Activated T-cell treated with anti-CD3 and anti-CD28 coated beads, Interleukin-2, amount 50 U/mL, for 48 hours (primary cell): ENCODE measurements at places on chromosomes 2 and 18.

DNA sequence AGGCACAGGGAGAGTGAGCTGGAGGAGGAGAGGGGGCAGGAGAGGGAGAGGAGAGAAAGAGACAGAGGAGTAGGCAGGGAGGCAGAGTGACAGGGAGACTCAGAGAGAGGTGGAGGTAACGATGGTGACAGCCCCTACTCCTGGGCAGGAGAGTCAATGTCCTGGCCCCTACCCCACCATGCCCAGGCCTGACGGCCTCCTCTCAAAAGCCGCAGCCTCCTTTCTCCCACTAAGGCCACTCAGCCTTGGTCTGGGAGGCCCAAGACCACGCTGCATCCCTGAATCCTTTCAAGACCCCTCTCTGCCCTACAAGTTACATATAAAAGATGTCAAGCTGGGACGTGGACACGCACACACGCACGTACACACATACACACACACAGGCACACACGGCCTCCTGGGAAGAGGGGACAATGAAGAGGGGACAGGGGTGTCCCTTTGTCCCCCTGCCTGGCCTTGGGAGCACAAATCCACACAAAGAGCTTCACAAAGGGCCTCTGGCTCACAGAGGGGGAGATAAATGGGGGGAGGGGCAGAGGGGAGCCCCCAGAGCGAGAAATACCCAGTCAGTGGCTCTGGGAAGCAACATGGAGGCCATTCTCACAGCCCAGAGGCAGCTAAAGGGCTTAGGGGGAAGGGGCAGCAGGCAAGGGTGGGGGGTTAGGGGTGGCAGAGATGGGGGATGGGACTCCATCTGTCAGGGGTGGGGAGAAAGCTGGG lies 19.5 kb upstream of the TNS1 start:
- no peak for DNase-seq

- no peak for DNase-seq
Observed at GRCh38 chr2:48855142-48855541, 99.6 kb upstream of the LHCGR start.

DNA sequence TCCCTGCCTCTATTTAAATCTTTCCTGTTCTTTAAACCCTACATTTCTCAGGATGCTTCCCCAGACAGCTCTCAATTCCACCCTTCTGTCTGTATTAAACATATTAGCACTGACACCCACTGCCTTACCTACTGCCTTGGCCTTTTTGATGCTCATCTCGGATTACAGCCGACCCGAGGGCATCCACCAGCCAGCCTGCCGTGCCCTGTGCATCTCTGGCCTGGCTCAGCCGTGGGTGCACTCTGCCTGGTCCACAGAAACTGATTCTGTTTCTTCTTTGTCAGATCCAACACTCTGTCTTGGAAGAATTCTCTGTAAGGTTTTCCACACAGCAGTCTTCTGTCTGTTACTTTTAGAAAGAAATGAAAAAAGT lies 27.2 kb downstream of the TANC1 start:
- no peak for DNase-seq

GRCh38 chr2:209933499-209934483 lies 68.6 kb upstream of the RPE start:
- no peak for DNase-seq

- no peak for DNase-seq
Observed at GRCh38 chr2:239904496-239904895, 120.6 kb downstream of the NDUFA10 start.

- DNase-seq, result no peak
Observed at GRCh38 chr2:186980787-186981550, 132.0 kb upstream of the ZSWIM2 start.

DNA sequence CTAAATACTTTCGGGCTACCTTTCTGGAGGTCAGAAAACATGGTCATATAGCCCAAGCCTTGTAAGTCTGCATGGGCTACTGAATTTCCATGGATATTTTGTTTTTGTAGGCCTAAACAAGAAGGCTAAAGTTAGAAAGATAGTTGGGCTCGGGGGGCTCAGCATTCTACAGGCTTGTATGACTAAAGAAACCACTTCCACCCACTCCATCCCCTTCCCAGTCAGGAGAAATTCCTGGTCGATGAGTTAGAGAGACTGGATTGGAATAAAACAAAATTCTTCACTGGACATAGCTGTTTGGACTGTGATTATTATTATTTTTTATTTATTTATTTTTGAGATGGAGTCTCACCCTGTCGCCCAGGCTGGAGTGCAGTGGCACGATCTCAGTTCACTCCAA lies 539.4 kb upstream of the TNP1 start:
- DNase-seq, result no peak

DNA sequence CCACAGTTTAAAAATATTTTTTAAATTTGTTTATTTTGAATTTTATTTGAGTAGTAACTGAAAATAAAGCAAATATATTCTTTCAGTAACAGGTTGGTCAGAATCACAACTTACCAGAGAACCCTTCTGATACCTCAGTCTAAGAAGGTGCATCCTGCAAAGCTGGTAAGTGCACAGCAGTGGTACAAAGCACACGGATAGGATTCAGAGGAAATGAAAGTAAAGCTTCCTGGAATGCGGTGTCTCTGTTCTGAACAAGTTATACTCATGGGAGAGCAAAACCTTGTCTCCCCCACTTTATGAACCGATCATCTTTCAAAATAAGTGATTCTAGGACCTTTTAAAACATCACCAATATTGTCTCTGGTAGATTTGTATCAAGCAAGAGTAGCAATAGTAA lies 398.3 kb downstream of the TMX3 start:
- DNase-seq, result no peak

DNA sequence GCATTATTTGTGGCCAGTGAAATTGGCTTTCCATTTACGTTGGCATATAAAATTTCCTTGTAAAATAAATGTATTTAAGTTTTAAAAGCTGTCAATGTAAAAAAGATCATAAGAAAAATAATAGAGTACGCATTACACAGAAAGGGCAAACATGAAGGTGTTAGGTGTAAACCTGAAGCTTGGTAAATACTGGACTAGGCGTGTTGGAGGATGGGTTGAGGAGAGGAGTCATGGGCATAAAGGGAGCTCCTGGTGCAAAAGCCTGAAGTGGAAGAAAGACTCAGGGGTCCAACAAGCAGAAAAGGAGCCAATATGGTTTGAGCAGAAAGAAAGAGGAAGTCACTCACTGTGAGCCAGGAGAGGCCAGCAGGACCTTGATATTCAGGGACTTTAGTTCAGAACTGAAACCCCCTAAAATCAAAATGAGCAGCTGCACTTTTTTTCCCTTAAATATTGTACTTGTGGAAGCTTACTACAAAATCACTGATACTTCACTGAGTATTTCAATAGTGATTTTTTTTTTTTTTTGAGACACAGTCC lies 24.4 kb downstream of the SP5 start:
- no peak for DNase-seq

DNA sequence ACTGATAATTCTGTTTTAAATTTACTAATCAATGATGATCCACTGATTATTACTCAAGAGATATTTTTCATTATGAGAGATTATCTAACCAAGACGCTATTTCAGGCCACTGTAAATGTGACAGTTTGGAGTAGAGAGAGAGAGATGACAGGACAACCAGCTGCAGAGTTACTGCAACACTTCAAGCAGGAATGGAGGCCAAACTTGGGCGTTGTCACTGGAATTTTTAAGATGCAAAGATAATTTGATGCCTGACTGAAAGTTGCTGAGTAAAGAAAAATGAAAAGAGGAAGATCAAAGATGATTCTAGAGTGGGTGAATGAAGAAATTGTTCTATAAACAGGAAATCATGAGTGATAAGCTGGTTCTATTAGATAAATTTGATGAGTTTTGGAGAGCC lies 1302.1 kb upstream of the TMEFF2 start:
- no peak for DNase-seq

GRCh38 chr2:158692372-158693103 lies 102.6 kb upstream of the DAPL1 start:
- DNase-seq, result no peak

GRCh38 chr2:45643543-45644542 lies 7.6 kb upstream of the PRKCE start:
- peak; percentile 84 for DNase-seq

- DNase-seq, result no peak
Observed at GRCh38 chr18:12324991-12325725, 17.1 kb downstream of the TUBB6 start.

GRCh38 chr18:28365411-28365831 lies 188.5 kb upstream of the CDH2 start:
- DNase-seq, result no peak

DNA sequence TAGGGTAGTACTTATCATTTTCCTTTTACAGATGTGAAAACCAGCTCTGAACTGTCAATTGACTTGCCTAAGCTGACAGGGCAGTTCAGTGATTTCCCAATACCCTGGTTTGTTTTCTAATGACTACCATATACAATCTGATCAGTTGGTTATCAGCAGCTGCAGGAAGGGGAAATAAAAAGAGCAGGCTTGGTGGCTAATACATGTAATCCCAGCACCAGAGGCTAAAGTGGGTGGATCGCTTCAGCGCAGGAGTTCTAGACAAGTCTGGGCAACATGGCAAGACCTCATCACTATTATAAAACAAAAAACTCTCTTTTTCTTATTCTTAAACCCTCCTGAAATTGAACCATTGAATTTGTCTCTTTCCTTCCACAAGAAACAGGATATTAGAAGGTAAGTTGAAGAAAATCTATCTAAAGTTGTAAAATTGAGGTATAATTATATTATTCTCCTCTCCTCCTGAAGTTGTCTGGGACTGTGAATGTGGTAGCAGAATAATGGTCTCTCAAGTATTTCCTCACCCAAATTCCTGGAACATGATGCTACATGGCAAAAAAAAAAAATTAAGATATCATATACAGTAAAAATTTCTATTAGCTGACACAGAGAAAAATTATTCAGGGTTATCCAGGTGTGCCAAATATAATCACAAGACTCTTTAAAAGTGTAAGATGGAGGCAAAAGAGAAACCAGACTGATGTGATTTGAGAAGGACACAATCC lies 1441.6 kb downstream of the SUCLG1 start:
- DNase-seq, result no peak

- no peak for DNase-seq
Observed at GRCh38 chr2:188813857-188814256, 160.3 kb upstream of the COL3A1 start.

DNA sequence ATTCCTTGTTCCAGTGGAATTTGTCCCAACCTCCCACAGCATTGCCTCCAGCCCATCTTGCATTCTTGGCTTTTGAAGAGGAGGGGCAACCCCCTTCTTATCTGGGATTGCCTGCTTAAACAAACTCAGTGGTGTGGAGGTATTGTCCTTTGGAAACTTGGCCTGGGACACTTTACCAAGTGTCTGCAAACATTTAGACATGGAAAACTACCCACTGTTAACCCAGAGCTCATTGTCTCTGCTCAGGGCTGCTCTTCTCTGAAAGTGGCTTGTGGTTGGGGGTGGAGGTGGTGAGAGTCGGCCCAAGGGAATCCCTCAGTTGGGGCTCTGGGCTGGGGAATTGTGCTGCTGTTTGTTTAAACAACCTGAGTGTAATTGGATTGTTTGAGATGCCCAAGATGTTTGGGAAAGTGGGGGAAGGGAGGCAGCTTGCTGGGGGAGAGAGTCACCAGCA lies 178.3 kb upstream of the GATA6 start:
- no peak for DNase-seq

GRCh38 chr18:66867653-66868052 lies 263.8 kb upstream of the CDH19 start:
- DNase-seq, result no peak

- DNase-seq, result no peak
Observed at GRCh38 chr2:73614997-73615396, 27.2 kb downstream of the NAT8 start.

- no peak for DNase-seq
Observed at GRCh38 chr2:72942881-72943418, 25.6 kb downstream of the EMX1 start.

GRCh38 chr2:18178736-18179349 lies 300.4 kb downstream of the KCNS3 start:
- peak; percentile 21 for DNase-seq

GRCh38 chr18:13159579-13159978 lies 59.0 kb upstream of the LDLRAD4 start:
- DNase-seq, result no peak

GRCh38 chr2:21787941-21788340 lies 664.2 kb downstream of the TDRD15 start:
- DNase-seq, result no peak

DNA sequence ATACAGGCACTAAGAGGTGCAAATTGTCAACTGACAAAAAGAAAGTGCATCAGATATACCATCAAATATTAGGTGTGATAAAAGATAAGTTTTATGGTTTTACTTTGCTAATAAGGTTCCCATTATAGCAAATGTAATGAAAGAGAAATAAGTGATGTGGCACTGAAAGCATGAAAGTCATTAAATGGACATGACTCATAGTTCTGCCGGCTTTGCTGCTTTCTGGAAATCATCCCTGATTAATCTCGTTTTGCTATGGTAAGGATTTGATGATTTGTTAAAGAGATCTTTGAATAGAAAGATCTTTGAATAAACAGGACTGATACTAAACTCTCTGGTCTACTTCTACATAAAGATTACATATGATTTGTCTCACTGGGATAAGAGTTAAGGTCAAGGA lies 72.7 kb downstream of the CLIP4 start:
- no peak for DNase-seq

DNA sequence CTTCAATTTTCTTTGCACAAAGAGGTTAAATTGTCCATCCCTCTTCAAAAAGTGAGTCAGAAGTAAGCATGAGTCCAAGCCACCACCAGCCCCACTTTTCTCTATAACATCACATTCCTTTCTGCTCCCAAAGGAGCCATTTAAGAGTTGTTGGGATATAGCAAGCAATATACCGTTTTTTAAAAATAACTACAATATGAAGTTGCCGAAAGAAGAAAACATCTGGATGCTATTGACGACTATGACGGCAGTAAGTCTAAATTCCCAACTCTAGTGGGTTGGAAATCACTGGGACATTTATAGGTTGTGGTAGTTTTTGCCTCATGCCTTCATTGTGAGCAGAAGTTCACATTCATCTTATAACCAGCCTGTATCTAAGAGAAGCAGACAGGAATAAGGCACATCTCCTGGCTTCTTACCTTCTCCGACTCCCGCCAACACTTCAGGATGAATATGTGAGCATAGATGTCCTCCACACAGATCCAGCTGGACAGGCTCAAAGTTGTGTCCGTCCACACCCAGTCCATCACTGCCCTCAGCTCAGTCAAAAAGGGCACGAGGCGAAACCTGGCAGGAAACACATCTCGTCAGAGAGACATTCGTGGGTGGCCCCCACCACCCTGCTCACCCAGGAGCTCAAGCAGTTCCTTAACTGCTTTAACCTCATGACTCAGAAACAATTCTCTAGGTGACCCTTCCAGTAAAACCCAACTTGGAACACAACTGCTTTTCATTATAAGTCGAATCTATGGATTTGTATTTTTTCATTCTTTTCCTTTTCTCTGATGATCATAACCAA lies 163.6 kb downstream of the NAPG start:
- DNase-seq, result no peak

DNA sequence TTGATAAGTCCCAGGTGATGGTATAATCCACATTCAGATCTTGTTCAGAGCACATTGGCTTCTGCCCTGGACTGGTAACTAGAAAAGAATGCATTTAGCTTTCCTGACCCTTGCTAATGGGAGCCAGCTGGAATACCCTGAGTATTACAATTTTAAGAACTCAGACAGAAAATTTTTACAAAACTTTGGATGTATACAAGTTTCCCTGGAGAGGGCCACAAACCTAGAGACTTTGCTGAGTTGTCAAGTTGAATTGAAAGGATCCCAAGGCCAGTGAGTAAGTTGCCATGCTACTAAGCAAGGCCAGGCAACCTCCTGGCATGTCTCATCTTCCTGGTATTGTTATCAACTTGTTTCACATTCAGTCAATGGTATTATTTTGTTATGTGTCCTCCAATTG lies 20.0 kb upstream of the NABP1 start:
- no peak for DNase-seq

GRCh38 chr2:4427083-4427482 lies 723.7 kb downstream of the DCDC2C start:
- DNase-seq, result no peak
